ENCODE measurements at places on chromosomes 2 and 18.

DNA sequence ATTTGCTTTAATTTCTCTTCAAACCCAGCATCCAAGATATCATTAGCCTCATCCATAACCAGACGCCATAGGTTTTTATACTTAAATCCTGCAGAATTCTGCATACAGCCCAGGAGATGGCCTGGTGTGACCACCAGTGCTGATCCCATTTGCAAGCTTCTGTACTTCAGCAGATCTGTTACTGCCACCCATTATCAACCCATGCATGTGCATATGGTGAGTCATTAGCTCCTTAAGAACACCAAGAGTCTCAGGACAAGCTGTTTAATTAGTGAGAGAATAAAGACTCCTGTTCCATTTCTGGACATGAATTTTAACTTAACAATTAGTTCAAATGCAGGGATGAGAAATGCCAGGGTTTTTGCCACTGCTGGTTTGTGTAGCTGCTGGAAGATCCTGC lies 110.7 kb upstream of the TANK start:
- DNase-seq, result no peak

DNA sequence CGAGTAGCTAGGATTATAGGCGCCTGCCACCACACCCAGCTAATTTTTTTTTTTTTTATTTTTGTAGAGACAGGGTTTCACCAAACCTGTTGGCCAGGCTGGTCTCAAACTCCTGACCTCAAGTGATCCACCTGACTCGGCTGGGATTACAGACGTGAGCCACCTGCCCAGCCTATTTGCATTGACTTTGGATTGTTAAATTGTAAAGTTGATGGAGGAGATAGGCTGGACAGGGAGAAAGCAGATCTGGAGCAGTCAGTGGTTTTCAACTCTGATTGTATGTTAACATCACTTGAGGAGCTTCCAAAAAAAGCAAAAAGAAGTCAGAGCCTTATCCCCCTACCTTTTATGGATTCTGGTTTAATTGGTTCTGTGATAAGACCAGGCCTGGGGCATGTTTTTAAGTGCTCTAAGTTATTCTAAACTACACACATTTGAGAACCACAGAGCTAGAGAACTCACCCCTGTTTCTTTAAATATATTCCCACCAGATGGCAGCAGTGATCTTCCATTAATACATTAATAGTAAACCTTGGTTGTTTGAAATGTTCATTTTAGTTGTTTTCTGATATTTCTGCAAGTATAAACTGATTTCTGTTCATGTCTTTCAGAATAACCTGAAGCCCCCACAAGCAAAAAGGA lies 7.5 kb downstream of the C2orf49 start:
- no peak for DNase-seq

- DNase-seq, result no peak
Measured at GRCh38 chr2:217909156-217909820, 93.5 kb downstream of the TNS1 start.

- no peak for DNase-seq
Measured at GRCh38 chr2:227406177-227407031, 18.7 kb upstream of the SCYGR1 start.

GRCh38 chr18:24009651-24010333 lies 4.8 kb upstream of the TTC39C start:
- DNase-seq, result no peak

GRCh38 chr2:214232271-214232670 lies 178.6 kb upstream of the VWC2L start:
- DNase-seq, result no peak

GRCh38 chr2:152227969-152228592 lies 52.5 kb upstream of the STAM2 start:
- no peak for DNase-seq

All from stimulated activated CD8-positive, alpha-beta memory T cell treated with anti-CD3 and anti-CD28 coated beads, Interleukin-4, amount 100 ng/mL, for 4 hours (primary cell).